ENCODE measurements at places on chromosomes 6 and 20.

DNA sequence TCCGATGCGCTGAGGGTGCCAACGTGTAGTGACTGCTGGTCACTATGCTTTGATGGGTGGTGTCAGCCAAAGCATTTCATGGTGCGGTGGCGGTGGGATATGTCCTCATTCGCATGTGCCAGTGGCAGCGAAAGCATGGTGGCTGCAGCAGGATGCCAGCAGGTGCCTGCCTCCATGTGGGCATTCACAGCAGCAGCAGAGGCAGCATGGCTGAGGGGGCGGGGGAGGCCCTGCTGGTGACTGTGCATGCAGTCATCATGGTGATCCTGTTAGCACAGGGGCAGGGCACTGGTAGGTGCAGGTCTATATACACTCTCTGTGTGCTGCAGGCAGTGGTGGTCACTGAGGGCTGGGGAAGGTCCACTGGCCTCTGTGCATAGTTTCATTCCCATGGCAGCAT lies 22.0 kb downstream of the FIG4 start:
- DNase-seq, result no peak

GRCh38 chr6:158023597-158023939 lies 41.9 kb downstream of the SYNJ2 start:
- no peak for DNase-seq

DNA sequence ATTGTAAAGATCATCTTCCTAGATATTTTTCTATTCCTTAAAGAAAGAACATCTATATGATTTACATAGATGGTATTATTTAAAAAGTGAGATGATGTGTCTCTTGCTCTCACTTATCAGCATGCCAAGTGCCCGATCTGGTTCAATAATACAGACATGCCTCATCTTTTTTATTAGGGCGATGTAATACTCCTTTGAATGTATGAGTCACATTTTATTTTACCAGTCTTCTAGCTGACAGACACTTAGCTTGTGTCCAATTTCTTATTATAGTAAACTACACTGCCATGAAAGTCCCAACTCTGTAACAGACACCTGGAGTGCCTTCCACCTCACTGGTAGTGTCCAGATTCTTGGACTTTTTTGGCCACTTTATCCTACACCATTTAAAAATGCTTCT lies 586.6 kb upstream of the BTBD3 start:
- DNase-seq, result no peak

- no peak for DNase-seq
These were observed 36.5 kb upstream of the KIF13A start for GRCh38 chr6:18023891-18024290.

DNA sequence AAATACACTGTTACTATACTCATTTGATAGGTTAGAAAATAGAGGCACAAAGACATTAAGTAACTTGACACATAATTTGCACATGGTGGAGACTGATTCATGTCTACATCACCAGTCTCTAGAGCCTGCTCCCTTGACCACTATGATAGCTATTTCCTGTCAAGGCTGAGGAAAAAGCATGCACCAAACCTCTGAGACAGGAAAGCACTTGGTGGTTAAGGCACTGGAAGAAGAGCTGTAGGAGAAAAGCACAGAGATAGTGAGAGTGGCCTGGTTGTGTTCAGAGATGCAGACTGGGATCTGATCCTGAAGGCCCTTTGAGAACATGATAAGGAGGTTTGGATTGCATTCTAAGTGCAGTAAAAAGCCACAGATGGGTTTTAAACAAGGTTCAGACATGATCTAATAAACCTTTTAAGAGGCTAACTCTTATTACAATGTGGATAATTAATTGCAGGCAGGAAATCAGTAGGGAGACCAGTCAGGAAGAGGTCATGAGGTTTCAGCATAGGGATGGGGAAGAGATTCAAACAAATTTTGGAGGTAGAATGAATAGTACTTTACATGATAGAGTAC lies 168.9 kb downstream of the PHF3 start:
- DNase-seq, result no peak

- no peak for DNase-seq
These were observed 32.7 kb downstream of the GGTLC1 start for GRCh38 chr20:23955896-23956295.

GRCh38 chr6:44446626-44447300 lies 59.3 kb downstream of the CDC5L start:
- no peak for DNase-seq

Measured in activated CD4-positive, CD25-positive, alpha-beta regulatory T cell treated with anti-CD3 and anti-CD28 coated beads, Interleukin-2, amount 50 U/mL, for 16 hours (primary cell).